D721Med (cell line): ENCODE measurements at places on chromosomes 12 and 14.

GRCh38 chr14:45156067-45156466, 20.3 kb downstream of the FANCM start:
- no peak for DNase-seq

DNA sequence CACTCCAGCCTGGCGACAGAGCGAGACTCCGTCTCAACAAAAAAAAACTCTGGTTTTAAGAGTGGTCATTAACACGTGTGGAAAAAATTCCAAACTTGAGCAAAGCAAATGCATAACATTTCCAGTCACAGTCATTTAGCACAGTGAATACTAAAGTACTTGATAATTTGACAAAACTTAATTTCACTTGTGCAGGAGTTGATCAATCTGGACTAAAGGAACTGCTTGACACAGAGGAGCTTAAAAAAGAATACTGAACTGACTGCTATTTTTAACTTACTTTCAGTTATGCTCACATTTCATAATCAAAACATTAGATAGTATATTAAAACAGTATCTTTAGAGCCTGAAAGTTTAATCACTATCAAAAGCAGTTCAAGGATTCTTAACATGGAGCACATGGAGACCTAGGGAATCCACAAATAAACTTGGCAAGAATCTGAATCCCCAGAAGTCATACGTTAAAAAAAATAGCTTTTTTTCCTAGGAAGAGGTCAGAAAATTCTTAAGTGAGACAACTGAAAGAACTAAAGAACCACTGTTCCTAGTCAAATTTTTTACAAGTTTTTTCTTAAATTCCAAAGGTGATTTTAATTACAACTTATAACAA, 7.4 kb downstream of the UBE2N start:
- no peak for DNase-seq

DNA sequence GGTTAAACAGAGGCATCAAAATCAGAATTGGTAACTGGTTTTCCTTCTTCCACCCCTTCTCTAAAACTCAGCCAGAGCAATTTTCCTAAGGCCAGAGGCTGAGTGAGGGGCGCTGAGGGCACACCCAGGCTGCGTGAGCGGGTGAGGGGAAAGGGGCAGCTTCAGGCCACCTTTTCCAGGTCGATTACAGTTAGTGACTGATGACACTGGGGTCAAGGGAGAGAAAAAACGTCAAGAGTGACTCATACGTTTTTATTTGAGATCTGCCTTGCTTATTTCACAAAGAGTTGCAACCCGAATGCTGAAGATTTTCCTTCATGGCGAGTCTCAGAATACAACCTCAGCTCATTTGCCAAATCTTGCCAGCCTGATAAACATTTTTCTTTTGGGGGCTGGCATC, 46.7 kb upstream of the EVL start:
- DNase-seq = no peak

DNA sequence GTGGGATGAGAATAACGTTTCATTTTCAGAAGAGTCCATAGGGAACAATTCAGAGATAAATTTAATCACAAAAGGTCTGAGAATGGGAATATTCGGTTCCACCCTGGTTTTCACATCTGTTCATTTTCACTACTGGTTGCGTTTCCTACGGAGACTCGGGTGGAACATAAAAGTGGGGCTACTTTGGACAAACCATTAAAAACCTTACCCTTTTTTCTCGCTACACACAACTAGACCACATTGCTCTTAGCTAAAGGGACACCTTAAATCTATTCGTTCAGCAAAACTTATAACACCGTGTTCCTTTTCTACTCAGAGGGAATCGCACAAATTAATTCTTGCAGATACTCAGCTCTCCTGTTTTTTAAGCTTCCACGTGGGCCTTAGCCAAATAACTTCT, 1.0 kb upstream of the SUDS3 start:
- no peak for DNase-seq

- DNase-seq = no peak
Observed at GRCh38 chr12:51827925-51828818, 20.3 kb downstream of the FIGNL2 start.

DNA sequence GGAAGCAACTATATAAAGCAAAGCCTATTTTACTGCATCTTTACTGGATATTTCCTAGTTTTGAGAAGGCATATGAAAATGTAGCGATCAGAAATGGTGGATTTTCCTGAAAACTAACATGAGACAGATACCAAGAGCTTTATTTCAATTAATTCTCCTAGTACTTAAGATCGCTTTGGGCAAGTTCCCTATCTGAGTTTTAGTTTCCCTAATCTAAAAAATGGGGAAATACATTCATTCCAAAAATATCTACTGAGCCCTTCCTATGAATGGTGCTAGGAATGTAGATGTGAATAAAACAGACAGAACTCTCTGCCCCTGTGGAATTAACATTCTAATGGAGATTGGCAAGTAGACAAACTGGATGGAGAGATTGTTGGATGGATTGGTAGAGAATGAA, 8.4 kb downstream of the CATSPERB start:
- no peak for DNase-seq

- DNase-seq = no peak
Observed at GRCh38 chr12:47766502-47767215, 6.4 kb upstream of the SLC48A1 start.

DNA sequence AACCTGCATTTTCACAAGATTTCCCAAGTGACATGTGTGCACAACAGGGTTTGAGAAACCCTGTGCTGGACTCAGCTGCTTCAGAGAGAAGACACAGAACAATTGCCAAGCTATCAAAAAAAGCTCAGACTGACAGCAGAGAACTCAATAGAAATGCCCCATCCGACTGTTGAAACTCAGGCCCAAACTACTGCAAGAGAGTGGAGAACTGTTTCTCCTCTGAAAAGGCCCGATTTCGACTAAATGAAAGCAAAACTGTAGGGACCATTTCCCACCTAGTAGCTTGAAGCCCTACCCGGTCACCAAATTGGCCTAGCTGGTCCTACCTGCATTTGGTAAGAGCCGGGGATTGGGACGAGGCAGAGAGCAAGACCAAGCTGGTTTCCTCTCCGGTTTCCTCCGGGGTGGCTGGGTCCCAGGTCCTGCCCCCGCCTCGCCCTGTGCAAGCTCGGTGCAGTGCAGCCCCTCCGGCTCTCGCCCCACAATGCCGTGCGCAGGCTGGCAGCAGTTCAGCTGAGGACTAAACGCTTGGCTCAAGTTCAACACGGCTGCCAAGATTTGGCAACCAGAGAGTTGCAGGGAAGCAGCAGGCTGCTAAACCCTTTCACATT, 1180.6 kb downstream of the VRK1 start:
- no peak for DNase-seq

- no peak for DNase-seq
Observed at GRCh38 chr12:95380997-95381786, 92.8 kb upstream of the METAP2 start.

- no peak for DNase-seq
Observed at GRCh38 chr14:77790566-77791224, 9.2 kb upstream of the ADCK1 start.

- no peak for DNase-seq
Observed at GRCh38 chr12:19304149-19304750, 135.0 kb upstream of the AEBP2 start.

DNA sequence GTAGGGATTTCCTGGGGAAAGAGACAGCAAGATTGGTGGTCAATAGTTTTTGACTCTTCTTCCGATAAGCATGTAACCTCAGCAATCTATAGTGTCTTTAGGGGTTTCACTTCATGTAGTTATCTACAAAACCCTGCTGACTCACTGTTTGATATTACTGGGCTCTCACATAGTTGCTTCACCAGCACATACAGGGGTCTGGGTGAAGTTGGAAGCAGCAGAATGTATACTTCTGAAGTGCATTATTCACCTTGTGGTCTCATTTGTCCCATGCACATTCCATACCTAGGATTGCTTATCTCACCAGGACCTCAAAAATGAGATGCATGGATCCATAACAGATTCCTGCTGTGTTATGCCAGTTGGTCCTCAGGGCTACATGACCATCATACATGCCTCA, 280.0 kb downstream of the LRIG3 start:
- no peak for DNase-seq

DNA sequence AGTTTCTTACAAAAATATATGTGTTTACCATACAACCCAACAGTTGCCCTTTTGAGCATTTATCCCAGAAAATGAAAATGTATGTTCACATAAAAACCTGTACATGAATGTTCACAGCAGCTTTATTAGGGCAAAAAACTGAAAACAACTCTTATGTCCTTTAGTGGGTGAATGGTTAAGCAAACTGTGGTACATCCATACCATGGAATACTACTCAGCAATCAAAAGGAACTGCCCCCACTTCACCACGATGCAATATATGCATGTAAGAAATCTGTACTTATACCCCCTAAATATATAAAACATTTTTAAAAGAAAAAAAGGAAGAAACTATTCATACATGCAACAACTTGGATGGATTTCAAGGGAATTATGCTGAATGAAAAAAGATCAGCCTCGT, 6.7 kb upstream of the NEK9 start:
- no peak for DNase-seq

GRCh38 chr12:68915055-68915454, 17.9 kb downstream of the CPM start:
- DNase-seq = no peak

DNA sequence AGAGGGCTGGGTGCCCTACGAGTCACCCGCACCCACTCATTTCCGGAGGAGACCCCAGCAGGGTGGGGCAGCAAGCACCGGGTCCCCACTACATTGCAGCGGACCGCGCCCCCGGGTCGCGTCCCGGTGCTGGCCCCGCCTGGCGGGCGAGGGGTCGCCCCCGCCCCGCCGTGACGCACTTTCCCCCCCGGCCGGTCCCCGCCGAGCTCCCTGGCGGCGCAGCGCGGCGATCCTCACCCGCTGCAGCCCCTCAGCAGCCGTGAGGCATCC, 106.1 kb downstream of the PRICKLE1 start:
- no peak for DNase-seq

DNA sequence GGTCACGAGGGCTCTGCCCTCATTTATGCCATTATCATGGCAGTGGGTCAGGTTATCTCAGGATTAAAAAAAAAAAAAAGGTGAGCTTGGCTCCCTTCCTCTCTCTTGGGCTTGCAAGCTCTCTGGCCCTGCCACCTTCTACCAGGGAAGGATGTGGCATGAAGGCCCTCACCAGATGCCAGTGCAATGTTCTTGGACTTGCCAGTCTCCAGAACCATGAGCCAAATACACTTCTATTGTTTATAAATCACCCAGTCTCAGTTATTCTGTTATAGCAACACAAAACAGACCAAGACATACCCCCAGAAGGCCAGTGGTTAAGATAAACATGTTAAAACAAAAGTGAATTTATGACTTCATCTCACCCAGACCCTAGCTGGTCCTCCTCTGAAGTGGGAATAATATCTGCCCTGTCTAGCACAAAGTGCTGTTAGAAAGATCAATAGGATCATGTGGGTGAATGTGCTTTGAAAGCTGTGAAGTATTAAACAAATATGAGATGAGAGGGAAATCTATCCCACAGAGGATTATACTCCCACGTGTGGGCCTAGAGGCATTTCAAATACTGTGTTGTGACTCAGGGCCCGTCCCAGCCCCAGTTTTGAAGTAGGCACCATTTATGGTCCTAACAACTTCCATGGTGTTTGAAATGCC, 88.6 kb downstream of the NINJ2 start:
- DNase-seq = no peak

GRCh38 chr12:4251216-4251891, 22.2 kb upstream of the CCND2 start:
- no peak for DNase-seq

DNA sequence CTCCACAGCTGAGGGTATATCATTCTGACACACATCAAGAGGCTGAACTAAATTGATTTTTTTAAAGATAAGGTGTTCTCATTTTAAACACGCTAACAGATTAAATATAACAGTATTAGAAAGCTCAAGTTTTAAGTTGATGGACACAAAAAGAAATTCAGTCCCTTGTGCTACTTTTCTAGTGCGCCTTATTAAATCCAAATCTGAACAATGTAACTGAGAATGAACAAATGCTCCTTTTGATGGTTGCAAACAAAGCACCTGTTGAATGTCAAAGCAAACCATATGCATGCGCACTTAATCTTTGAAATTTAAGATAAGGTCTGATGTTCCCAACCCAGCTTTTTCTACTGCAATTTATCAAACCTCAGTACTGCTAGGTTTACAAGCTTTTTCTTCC, 401.9 kb downstream of the PAWR start:
- no peak for DNase-seq

DNA sequence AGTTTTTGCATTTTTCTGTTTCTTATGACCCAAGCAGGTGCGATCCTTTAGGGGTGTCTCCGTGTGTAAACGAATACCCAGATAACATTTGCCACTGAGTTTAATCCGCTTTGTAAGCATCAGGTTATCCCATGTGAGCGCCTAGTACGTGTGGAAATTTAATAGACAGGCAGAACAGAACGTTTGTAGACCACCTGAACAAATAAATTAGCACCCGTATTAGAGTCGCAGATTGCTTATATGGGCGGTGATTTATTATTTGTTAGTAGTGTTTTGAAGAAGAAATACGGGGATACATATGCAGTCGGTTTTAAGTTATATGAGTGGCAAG, 325 bp downstream of the C12orf60 start:
- DNase-seq = no peak

DNA sequence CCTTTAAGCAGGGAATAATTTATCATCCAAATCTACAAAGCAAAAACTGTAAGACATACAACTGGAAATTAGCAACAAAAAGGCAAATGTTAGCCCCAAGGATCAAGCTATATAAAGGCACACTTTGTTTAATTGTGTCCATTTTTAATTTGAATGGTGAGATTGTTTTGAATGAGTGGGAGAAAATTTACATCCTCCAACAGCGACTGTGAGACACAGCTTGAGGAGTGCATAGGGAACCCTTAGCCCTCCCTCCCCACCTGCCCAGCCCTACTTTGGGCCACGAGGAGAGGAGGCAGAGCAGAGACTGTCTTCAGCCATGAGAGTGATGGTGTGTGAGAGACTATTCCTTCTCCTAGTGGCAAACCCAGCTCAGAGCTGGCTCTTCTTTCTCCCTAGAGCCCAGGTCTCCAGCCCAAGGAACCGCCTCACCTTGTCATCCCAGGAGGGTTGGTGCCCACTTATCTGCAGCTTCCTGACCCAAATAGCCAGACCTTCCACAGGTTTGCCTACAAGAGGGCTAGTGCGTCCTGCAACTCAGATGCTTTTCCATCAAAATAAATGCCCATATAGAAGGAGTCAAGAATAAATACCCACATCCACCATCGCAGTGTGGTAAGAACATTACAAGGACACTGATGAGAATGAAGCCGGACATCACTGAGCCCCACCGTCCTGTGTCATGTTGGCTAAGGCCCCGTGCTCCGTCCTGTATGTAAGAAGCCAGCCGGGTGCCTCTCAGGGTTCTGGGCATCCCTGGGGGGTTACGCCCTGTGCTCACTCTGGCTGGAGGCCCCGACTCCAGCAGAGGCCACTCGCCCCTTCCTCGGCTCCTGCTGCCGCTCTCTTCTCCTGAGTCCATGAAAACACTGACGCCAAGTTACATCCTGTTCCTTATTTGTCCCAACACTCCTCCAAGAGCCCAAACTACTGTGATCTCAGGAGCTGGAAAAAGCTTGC, 36.4 kb upstream of the C14orf180 start:
- DNase-seq = no peak

GRCh38 chr14:54633076-54633475, 66.1 kb downstream of the SAMD4A start:
- DNase-seq = no peak
